ENCODE measurements at places on chromosomes 2 and 18.

DNA sequence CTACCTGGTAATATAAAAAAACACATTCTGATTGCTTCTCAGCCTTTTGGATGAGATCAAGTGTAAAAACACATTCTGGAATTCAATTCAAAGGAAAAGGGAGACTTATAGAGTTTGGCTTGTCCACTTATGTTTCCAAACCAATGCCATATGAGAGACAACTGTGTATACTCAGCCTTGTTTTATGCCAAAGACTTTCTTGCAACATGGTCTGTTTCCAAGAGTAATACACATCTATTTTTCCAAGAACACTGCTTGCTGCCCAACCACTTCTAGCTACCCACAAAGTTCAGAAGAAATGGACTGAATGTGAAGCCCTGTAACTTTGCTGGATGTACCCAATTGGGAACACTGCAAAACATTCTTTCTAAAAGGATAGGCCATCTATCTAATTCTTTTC is 48.0 kb upstream of the GRB14 start:
- DNase-seq: no peak

DNA sequence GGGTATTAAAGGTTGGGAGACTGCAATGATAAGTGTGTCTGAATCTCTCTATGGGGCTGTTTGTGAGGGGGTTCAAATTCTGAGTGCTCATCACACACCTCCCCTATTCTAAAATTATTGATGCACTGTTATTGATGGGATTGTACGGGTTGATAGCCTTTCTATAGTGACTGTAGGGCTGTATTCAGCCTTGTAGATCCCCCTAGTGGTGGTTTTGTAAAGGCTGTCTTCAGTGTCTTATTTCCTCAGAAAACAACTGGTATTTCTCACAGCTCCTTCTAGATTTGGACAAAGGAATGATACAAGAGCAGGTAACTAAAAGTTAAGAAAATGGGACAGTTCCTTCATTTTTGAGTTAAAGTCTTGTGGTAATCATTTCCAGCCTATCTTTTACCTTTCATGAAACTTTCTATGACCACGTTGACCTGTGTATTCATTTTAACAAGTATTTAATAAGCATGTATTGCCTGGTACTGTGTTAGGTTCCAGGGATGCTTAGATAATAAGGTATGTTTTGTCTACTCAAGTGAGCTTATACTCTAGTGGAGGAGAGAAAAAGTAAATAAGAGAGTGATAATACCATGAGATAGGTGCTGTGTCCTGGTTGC is 21.2 kb downstream of the SMAD4 start:
- no peak for DNase-seq

DNA sequence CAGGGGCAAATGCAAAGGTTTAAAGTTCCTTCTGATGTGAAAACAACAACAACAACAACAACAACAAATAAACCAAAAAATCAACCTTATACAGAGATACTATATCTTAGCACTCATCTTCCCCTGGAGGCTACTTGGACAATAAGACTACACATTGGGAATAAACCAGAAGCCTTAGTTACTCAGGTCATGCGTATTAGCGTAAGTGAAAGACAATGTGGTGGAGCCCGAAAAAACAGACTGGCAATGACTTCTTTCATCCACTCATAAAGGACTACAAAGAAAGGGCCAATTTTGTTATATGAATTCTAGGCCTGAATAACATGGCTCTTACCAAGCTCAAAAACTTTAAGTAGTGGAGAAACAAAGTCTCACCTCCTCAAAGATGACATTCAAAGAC is 19.4 kb upstream of the PPP4R3B start:
- DNase-seq: no peak

DNA sequence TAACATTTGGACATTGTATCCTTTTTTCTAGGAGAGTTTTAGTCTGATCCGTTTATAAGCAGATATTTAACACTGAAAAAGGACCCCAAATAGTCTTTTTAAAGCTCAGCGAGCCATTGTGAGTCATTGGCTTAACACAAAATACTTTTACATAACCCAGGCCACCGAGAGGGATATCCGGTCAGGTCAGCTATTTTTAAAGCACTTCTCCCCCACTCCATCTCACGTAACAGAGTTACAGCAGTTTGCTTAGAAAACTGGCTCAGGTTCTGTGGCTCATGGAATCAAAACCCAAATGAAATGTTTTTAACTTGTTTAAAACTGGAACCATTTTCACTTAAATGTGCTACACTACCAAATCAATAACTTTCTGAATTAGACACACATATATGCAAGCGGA is 23.9 kb downstream of the COL4A3 start:
- DNase-seq: no peak

GRCh38 chr2:157339965-157340655 is 14.5 kb upstream of the ERMN start:
- DNase-seq: no peak

DNA sequence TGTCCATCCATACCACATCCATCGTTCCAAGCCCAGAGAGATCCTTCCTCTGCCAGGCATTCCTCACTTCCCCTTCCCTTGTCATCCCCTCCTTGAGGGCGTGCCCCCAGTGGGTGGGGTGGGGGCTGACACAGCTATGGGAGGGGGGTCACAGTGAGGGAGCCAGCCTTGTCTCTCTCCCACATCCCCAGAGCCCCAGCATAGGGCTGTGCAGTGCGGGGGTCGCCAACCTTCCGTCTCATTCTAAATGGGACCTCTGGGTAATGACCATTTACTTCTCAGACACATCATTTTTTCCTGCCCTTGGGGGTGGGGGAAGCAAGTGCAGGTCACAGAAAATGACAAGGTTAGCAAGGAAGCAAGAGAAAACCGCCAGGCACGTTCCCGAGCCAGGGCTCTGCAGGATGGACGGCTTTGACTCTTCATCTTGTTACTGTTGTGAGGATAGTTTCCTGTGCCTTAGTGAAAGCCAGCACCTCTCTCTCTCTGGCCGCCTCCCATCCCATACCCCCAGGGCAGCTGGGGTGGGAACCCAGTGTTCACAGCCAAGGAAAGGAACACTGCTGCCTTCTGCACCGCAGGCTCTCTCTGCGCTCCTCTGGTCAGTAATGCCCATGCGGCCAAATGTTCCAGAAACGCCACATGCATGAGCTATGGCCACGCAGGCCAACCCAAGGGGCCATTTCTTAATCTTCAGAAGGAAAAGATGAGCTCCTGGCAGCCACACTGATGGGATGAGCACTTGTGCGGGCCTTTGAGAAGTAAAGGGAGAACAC is 22.7 kb upstream of the OTOS start:
- no peak for DNase-seq

- DNase-seq: no peak
These were observed 19.3 kb upstream of the RBBP8 start for GRCh38 chr18:22913861-22914260.

GRCh38 chr18:38539856-38540255 is 974.3 kb upstream of the CELF4 start:
- no peak for DNase-seq

DNA sequence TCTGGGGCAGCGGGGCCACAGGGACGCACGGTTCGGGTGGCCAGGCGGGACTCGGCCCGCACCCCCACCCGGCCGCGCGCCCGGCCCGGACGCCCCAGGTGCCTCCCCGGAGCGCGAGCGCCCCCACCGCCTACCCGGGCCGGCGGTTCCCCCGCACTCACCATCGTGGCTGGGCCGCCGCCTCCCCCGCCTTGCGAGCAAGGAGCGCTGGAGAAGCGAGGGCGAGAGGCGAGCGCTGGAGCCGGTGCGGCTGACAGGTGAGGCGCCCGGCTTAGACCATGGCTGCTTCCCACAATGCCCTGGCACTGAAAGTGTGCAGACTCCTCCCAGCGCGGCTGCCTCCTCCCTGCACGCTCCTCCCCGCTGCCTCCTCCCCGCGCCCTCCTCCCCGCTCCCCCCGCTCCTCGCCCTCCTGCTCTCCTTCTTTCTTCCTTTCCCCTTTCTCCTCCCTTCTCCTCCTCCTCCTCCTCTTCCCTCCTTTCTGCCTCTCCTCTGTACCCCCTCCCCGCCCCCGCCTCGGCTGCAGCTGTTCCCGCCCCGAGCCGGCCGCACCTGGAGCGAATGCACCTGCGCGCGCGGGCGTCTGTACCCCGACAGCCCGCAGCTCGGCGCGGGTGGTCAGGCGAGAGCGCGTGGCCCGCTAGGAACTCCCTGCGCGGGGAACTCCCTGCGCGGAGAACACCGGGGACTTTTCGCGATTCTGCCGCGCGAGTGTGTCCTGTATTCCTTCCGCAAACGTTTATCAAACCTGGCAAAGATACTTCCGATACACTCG is at the start of gene AP1S3:
AP1S3 (minus strand) TSS at position 296 of the 775 bp plus-strand sequence; CDS start at position 164, 132 bp downstream.
- DNase-seq: peak; percentile 27

DNA sequence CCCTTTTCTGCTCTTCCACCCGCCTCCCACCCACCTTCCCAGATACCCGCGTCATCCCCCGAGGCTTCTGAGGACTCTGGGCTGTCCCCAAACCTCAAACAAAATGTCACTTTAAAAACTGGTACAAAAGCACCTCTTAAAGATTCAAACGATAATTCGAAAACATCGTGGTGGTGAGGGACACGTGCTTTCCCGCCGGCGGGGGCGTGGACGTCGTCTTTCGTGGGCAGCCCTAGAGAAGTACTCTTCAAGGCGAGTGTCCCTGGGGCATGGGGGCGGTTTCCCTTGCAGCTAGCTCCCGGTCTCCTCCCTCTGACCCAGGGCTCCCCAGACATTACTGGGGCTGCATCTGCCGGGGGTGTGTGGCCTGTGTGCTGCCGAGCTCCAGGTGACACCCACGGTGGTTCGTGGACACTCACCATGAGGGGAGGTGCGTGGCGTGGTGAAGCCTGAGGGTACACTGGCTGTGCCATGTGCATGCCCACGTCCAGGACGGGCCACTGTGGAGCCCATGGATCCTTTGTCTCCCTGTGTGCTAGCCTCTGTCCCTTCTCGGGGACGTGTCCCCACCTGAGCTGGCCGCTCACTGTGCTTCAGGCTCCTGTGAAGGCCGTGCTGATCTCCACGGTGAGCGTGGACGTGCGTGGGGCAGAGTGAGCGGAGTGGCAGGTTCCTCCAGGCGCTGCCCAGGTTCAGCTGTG is 117.8 kb downstream of the NFATC1 start:
- no peak for DNase-seq

DNA sequence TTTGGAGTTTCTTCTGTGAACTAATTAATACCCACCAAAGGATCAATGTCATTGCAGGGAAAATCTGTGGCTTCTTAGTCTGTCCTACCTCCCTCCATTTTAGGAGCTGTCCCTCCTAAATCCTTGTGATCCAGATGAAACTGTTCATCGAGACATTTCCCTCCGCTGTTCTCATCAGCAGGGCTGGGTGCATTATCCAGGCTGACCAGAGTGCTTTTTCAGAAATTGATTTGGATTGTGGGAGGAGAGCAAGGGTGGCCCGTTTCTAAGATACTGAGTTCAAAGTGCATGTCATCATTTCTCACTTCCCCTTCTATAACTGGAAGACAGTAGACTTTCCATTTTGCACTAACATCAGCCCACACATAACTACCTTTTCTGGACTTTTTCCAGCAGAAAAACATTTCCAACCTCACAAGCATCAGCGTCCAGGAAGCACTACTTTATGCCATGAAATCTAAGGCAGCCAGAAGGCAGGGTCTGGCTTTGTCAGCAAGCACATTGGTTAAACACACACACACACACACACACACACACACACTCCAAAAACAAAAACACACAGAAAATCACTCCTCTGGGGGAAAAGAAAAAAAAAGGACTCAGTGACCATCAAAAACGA is 94.1 kb downstream of the ANKRD44 start:
- no peak for DNase-seq

DNA sequence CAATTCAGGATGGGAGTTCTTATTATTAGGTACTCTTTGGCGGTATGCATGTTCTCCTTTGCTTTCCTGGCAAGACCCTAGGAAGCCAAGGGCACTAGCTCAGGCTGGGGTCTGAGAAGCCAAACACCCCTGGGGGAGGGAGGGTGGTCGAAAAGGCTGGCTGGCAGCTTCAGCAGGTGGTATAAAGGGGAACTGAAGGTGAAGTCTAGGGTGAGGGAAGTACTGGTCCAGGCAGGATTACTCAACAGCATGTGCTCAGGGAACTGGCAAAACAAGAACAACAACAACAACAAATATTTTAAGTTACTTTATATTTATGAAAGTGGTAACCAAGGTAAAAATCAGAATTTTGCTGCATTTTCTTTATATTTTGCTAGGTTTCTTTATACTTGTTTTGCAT is 40.7 kb upstream of the PCBP1 start:
- no peak for DNase-seq

- no peak for DNase-seq
These were observed 1.2 kb upstream of the MZT2A start for GRCh38 chr2:131493199-131493968.

GRCh38 chr2:201618744-201619662 is 24.3 kb downstream of the TMEM237 start:
- DNase-seq: no peak

DNA sequence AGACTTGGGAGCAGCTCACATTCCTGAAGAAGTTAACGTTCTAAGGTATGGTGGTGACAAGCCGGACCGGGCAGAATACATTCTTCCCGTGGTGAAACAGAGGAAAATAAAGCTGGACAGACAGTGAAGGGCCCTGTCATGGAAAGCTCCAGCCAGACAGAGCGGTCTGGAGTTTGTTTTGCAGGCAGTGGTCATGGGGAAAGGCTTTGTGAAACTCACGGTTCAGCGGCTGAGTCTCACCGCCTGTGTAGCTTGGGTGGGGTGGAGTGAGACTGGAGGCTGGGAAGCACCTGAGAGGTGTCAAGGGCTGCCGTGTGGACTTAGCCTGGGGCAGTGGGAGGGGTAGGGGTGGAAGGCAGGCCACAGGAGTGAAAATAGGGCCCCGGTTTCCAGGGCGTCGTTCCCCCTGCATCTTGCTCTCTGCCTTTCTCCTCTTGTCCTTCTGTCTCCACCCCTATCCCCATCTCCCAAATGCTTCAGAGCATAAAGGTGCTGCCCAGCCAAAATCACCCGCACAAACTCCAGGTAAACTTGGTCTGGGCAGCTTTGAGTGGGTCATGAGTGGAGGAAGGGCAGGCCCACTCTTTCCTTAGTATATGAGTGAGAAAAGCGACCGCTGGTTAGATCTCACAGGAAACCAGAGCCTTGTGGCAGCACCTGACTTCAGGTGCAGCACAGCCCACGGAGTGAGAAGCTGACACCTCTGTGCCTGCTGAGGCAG is 11.4 kb upstream of the SLC20A1 start:
- no peak for DNase-seq

- no peak for DNase-seq
These were observed 42.3 kb downstream of the AAK1 start for GRCh38 chr2:69601179-69601612.

DNA sequence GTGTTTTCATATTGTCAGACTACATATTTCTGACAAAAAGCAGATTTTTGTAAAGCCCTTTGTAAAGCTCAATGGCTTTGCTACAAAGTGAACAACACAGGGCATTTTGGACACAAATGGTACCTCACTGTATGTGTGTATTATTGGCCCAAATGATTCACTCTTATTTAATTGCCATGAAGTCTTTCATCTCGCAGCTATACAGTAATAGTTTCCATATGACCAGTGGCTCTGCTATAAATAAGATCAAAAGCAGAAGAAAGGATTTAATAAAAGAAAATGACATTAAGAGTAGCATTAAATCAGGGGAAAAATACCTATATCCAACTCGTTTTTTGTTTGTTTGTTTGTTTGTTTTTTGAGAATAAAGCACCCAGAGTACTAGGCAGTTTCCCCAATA is 284.0 kb upstream of the CCDC68 start:
- no peak for DNase-seq

Data from activated CD4-positive, CD25-positive, alpha-beta regulatory T cell treated with anti-CD3 and anti-CD28 coated beads, Interleukin-2, amount 50 U/mL, for 16 hours (primary cell).